CD4-positive, alpha-beta T cell treated with Interleukin-17A for 1 hour (primary cell): ENCODE measurements at places on chromosomes 6 and 20.

- DNase-seq: no peak
These were observed 11.5 kb upstream of the TREML4 start for GRCh38 chr6:41216616-41217015.

DNA sequence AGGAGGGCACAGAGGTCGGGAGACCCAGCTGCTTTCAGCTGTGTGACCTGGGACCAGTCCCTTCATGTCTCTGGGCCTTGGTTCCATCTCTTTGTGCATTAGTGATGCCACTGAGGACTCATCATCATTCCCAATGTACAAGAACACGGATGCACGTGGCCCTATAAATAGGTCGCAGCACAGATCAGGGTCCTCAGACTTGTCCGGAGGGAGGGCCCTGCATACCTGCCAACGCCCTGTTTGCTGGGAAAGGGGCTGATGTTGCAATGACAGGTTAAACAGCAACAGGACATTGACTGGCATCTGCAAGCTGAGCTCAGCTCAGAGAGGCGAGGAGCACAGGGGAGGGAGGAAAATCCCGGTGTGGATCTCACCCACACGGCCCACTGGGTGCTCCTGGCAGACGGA, 21.8 kb downstream of the TGM2 start:
- DNase-seq: no peak

DNA sequence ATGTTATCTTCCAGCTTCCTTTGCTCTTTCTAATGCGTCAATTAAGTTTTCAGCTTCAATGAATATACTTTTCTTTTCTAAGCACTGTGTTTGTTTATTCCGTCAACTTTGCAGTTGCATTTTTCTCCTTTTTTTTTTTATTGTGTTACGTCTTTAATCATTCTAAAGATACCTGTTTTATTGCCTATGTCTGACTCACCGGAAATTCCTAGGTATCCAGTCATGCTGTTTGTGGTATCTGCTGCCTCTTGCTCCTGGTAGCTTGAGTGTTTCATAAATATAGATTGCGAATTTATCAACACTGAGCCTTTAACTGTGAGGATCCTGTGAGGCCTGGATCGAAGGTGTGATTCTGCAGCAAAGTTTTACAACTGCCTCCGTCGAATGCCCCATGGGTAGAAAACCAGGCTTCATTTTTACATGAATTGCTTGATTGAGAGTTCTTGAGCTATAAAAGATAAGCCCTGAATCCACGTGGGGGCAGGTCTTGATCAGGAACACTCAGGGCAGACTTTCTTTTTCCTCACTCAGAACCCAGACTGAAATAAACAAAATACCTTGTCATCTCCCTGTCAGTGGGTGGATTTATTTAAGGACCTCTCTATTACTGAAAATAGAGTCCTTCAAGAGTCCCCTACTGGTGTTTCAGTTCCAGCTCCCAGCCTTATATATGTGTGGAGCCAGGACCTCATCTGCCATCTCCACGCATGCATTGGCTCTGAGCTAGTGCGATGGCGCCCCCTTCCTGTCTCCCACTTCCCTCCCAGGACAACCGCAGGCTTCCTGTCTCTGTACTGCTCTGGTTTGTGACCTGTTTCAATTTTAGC, 60.1 kb upstream of the LRRC1 start:
- DNase-seq: peak; percentile 19

- DNase-seq: no peak
These were observed 11.5 kb downstream of the ADGRG6 start for GRCh38 chr6:142313284-142313683.

DNA sequence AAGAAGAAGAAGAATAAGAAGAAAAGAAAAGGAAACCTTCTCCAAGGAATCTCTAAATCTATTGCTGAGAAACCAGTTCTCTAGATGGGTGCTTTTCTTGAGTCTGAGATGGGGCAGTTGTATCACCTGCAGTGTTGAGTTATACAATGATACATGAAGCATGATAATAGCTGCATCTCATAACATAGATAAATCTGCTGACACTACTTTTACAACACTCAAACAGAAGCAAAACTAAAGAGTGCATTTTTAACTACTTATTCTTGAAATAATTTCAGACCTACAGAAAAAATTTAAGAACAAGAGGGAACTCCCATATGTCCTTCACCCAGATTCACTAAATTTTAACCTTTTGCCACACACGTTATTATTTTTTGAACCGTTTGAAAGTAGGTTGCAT, 70.3 kb downstream of the SYNJ2 start:
- no peak for DNase-seq

DNA sequence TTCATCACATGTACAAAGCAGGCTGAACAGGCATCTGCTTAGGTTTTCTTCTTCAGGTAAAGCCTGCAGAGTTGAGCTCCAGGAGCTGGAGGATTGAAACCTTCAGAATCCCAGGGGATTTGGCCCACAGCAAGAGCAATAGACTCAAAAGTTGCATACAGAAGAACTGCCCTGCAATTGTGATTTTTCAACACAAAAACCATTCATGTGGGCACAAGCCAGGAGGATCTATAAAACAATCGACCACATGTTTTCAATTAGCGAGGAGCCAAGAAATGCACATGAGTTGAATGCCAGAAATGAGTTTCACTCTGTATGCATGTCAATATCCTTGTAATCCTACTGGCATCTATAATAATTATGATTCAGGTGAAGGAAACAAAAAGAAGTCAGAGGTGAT, 576.4 kb downstream of the HDGFL1 start:
- no peak for DNase-seq

- peak; percentile 24 for DNase-seq
These were observed 51.9 kb downstream of the ERMARD start for GRCh38 chr6:169803271-169803811.

DNA sequence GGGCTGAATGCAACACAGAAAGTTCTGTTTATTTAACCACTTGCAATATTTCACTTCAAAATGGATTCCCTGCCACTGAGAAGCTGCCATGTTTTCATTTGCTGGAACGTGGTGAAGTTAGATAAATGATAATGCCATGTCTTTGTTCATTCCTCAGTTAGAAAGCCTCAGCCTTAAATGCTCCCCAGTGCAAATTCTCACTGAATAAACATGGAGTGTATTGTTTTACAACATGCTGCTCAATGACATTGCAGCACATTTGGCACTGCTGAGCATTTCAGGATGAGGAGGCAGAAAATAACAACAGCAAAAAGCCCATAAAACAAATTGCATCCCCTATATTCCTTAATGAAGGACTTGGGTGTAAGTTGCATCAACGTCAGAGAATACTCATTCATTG, 913.8 kb upstream of the FLRT3 start:
- no peak for DNase-seq

DNA sequence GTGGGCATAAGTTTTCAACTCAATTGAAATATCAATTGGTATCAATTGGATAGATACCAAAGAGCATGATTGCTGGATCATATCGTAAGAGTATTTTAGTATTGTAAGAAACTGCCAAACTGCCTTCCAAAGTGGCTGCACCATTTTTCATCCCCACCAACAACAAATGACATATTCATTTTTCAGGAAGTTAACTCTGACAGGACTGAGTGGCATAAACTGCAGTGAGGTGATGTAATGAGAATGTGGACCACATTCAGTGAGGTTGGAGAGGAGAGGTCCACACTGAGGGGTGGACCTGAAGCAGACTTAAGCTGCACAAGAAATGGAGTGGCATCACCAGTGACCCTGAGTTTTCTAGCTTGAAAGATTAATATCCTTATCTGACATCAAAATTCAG, 11.6 kb upstream of the CALHM6 start:
- DNase-seq: no peak

DNA sequence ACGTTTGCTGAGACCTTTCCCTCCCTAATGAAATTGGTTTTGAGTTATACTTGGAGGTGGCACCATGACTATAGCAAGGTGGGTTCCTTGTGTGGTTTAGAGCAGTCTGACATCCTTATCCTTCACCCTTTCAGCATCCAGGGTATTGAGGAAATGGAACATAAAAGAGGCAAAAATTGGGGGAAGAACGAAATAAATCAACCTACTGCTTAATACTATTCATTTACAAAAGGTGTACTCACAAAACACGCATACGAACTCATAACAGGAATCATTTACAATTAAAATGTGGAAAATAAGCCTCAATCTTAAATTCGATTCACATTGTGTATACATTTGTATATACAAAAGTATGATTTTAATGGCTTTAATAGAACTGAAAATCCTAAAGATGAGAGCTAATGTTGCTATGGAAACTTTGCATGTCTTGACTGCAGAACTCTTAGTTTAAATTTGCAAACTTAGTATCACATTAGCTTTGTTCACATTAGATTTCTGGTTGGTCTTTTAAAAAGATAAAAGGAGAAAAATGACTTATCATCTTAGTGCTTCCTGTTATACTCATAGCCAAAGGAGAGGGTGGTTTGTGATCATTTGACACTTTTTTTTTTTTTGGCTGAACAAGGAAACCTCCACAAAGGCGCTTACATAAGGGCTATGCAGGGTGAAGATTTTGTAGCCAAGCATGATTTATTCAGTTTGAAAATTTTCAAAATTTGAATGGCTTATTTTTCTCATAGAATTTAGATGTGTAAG, 76.1 kb upstream of the ATXN1 start:
- peak; percentile 22 for DNase-seq

DNA sequence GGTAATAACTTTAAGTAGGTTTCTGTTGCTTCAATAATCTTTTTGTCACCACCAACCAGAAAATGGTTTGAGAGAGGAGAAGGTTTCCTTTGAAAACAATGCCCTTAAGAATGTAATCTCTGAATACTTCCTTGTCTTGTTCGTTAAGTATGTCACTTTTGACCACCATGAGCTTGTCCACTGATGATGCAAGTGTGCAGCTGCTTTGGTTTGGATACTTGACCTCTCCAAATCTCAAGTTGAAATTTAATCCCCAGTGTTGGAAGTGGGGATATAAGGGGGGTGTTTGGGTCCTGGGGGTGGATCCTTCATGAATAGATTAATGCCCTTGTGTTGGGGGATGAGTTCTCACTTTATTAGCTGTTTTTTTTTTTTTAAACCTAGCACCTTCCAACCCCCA, 985.4 kb downstream of the EPHA7 start:
- no peak for DNase-seq

DNA sequence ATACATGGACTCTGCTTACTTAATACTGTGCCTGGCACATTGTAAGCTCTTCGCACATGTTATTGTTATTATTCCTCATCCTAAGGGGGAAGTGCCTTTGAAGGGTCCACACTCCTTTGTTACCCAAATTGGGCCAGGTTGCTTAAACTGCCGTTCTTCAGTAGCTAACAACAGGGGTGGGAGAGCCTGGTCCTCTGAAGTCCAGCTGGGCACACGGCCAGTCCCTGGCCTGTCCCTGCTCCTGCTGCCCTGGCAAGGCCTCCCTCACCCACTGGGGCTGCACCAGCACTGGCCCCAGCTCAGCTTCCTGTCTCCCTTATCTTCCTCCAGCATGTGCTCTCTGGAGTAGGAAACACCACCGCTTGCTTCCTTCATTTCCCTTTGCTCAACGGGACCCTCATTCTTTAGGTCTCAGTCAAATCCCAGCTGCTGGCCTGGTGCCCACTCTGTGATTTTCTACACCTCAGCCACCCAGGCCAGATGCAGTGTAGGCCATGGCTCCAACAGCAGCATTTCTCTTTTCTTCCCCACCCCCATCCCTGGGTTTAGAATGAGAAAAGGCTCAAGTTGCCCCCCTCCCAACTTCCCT, 5.5 kb upstream of the PROCR start:
- DNase-seq: no peak

DNA sequence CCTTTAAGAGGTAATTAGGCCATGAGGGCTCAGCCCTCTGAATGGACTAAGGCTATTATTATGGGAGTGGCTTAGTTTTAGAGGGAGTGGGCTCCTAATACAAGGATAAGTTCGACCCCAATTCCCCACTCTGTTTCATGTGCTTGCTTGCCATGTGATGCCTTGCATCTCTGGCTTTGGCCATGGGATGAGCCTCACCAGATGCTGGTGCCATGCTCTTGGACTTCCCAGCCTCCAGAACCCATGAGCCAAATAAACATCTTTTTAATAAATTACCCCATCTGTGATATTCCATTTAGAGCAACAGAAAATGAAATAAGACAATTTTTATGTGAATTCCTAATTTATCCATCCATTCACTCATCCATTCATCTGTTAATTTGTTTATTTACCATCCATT, 50.3 kb downstream of the GTF2H5 start:
- no peak for DNase-seq

DNA sequence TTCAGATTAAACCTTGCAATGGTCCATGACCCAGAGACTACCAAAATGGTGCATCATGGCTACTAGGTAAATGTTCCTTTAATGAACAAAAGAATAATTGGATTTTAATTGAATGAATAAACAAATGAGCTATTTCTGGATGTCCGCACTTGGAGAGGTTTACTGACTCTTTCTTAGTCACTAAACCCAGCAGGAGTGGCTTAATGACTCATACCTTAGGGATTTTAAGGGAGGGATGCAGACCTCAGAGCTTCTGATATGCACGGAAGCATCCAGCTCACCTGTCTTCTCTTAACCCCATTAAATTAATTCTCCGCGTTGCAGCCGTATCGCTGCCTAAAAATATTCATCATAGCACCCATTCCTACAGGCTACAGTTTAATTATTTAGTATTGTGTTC, 970.0 kb upstream of the SLC35B3 start:
- no peak for DNase-seq

DNA sequence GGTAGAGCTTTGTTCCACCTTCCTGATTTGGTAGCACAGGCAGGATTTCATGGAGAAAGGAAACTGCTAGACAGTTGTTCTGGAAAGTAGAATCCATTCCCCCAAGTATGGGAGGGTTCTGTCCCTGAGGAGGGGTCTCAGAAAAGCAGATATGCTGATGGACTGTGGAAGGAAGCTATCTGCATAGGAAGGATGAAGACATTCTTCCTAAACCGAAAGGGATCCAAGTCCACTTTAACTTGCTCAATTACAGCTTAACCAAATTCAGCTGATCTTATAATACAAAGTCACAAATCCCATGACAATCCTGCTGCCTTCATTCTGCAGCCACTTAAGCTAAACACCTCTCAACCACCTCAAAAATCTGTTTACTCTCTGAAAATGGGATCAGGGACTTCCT, 2.6 kb downstream of the MAN1A1 start:
- no peak for DNase-seq

DNA sequence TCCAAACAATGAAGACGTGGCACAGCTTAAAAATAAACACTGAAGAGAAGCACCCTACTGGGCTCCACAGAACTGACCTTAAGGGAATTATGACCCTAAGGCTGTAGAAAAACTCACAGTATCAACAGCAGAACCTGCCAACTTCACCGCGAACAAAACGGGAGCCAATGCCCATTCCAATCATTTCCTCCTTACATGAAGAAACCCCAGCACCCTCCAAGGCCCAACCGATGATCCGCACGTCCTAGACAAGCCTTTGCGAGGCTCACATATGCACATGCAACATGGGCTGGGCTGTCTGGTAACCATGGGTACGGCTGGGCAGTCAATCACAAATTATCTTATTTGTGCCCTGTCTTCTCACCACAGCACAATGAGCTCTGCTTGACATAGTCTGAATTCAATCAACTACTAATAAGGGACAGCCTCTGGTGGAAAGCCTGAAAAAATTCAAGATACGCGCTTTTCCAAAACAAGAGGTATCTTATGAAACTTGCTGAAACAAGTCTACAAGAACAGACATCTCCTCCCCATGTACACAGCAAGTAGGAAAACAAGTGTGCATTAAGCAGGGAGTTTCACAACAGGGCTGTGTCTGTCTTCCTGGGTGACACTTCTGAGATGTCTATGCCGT, 1.7 kb downstream of the DIDO1 start:
- DNase-seq: peak; percentile 66
